ENCODE measurements at places on chromosomes 16 and 17. TPM values are rescaled to one million over a fixed set of nuclear protein-coding genes. Genes with fewer than 3 reads are reported as not detected.

The PRR29 gene
- 3.8 TPM for total RNA-seq

- peaks cover 55% of the 10 kb centered on the region for H3K4me1 ChIP-seq
- H3K4me3 ChIP-seq = peak overlapping the region; percentile 88
- no peaks in the 10 kb centered on the region for H3K27me3 ChIP-seq
- peak overlapping the region; percentile 90 for H3K27ac ChIP-seq
These were observed 1.4 kb downstream of the STAT5A start for GRCh38 chr17:42289611-42290181.

DNA sequence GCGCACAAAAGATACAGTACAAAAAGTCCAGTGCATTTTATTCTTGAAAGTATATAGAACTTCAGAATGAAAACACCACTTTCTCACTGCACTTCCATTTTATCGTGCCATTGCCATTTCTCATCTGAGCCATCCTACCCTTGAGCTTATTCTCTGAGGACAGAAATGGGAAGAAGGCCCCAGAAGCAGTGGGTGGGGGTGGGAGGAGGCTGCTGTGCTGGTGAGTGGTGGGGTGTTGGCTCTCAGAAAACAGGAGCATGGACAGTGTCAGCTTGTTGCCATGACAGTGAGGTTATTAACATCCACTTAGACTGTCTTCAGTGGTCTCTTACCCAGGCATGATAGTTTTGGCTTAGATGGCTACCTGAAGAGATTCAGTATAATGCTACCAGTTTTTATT lies 4.5 kb downstream of the ATMIN start:
- no peak overlapping the region for H3K4me3 ChIP-seq
- no peaks in the 10 kb centered on the region for H3K27me3 ChIP-seq
- peaks cover 47% of the 10 kb centered on the region for H3K36me3 ChIP-seq

The CENPN gene
- 53.7 TPM for total RNA-seq

DNA sequence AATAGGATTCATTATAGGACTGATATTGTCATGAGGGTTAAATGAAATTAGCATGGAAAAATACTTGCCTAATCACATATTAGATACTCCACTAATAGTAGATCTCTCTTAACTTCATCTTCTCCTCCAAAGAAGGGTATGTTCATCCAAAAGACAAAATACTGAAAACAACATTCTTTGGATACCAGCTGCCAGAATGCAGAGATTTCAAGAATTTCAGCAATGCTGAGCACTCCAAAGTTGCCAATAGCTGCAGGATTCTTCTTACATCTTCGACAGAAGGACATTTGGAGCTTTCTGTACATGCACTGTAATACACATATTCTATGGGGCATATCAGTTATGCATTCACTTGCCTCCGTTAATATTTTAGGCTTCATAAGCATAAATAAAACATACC lies 436.5 kb downstream of the HAPSTR1 start:
- no peak for DNase-seq
- H3K4me3 ChIP-seq = no peak overlapping the region
- H3K36me3 ChIP-seq = no peaks in the 10 kb centered on the region

- H3K36me3 ChIP-seq = peaks cover 2% of the 10 kb centered on the region
- no peak overlapping the region for H3K27ac ChIP-seq
- H3K27me3 ChIP-seq = peaks cover 20% of the 10 kb centered on the region
- peaks cover 34% of the 10 kb centered on the region for H3K4me1 ChIP-seq
These were observed 1.5 kb upstream of the CLEC10A start for GRCh38 chr17:7081341-7082062.

GRCh38 chr16:30024451-30024850 lies 1.5 kb downstream of the C16orf92 start:
- H3K4me1 ChIP-seq = peaks cover 9% of the 10 kb centered on the region
- DNase-seq = no peak
- no peak overlapping the region for H3K4me3 ChIP-seq
- no peak overlapping the region for H3K27ac ChIP-seq
- no peaks in the 10 kb centered on the region for H3K36me3 ChIP-seq
- peaks cover 36% of the 10 kb centered on the region for H3K27me3 ChIP-seq

DNA sequence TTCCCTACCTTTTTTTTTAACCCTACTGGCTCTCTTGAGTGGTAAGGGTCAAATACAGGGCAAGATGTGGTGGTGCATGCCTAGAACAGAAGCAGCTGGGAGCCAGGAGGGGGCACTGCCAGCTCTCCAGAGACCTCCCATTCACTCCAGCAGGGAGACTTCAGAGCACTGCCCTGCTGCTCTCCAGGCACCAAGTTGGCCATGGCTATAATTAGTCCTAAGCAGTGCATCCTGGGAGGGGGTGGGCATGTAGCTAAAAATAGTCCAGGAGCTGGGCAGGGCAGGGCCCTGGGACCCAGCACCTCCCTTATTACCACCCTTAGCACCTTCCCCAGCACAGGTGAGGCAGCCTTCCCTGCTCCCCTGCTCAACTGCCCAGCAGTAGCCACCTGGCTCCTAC lies 3.5 kb downstream of the CORO6 start:
- no peak overlapping the region for H3K4me3 ChIP-seq
- H3K27ac ChIP-seq = no peak overlapping the region
- peaks cover 61% of the 10 kb centered on the region for H3K4me1 ChIP-seq
- H3K27me3 ChIP-seq = peaks cover 8% of the 10 kb centered on the region

The SGCA gene
- not detected for total RNA-seq

DNA sequence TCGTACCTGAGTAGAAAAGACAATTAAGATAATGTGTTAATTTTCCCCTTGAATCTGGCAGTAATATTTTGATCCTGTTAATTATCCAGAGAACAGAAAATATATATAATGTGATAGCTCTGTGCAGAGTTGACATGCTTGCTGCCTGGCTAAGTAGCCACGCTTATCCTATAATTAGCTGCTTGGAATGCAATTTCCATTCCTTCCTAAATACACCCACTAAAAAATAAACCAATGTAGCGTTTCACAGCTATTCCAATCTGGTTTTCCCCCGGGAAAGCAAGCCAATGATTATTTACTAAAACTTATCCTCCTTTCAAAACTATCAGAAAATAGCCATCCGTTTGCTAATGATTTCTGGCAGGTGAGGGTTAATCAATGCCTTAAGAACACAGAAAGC lies 134.5 kb upstream of the IRX5 start:
- no peak overlapping the region for H3K4me3 ChIP-seq
- no peaks in the 10 kb centered on the region for H3K27me3 ChIP-seq
- DNase-seq = no peak
- no peaks in the 10 kb centered on the region for H3K4me1 ChIP-seq
- no peak overlapping the region for H3K27ac ChIP-seq

All from activated CD4-positive, alpha-beta T cell treated with anti-CD3 and anti-CD28 coated beads, Interleukin-2, amount 10 ng/mL, durations not matched to agents 7 days and 5 days (primary cell).